Skin of body (tissue), 3 donors: ENCODE measurements at places on chromosomes 2 and 18. TPM values are rescaled to one million over a fixed set of nuclear protein-coding genes. Genes with fewer than 3 reads are reported as not detected.

Gene ANKAR
- 15.9 TPM for total RNA-seq

Gene ANKMY1
- total RNA-seq = 7.6 TPM

DNA sequence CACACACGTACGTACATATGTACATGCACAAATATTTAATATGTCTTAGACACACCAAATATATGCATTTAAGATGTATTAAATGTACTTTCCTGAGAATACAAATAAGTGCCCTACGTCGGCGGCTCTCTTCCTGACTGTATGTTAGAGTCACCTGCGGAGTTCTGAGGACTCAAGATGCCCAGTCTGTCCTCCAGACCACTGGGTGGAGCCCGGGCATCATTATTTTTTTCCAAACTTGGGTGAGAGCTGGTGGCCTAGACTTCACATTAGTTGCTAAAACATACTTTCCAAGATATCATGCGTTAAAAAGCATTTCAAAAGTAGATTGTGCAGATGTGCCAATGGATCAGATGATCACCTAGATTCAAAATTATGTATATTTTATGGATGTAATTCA, 2.9 kb downstream of the IL18R1 start:
- no peak for DNase-seq

Gene ZNF385B
- 0.89 TPM for total RNA-seq

DNA sequence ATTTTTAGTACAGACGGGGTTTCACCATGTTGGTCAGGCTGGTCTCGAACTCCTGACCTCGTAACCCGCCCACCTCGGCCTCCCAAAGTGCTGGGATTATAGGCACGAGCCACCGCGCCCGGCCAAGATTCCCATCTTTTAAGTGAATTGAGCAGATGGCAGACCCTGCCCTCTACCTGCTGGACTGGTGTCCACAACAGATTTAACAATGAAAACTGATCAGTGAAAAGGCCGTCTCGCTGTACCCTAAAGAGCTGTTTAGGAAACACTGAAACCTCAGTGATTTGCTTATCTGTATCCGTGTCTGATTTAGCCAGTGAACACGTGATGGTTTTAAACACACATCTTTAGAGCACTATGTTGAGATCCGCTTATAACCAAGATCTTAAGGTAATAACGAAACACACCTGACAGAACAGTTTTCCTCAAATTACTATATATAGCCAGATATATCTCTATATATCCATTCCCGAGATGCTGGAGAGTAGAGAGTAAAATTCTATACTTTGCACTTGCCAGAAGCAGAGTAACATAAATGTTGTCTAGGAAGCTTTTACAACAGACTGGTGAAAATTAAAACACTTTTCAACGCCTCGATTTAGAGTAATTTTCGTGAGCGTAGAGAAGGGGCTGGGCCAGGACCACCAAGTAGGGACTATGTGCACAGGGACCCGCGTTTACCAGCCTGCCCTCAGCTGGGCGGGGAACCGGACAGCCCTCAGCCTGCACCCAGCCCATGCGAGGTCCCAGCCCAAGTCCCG, 594 bp downstream of the FAM161A start:
- DNase-seq = no peak

GRCh38 chr18:51724790-51725721, 527.6 kb upstream of the MEX3C start:
- DNase-seq = no peak

DNA sequence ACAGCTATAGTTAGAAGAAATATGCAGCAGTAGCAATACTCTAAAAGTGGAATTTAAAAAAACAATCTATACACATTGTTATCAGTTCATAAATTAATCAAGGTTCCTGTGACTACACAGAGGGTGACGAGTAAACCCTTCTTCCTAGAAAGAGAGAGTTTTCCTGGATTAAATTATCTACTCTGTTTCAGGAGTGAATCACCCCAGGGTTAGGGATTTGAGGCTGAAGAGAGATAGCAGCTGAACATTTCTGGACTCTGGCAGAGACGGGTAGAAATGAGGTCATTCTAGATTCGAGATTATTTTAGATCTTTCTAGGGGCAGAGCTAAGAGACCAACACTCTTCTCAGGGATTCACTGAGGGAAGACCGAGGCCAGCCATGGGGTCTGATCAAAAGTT, 38.8 kb upstream of the PMAIP1 start:
- no peak for DNase-seq

GRCh38 chr2:5690718-5691220, 1.4 kb upstream of the SOX11 start:
- DNase-seq = no peak

DNA sequence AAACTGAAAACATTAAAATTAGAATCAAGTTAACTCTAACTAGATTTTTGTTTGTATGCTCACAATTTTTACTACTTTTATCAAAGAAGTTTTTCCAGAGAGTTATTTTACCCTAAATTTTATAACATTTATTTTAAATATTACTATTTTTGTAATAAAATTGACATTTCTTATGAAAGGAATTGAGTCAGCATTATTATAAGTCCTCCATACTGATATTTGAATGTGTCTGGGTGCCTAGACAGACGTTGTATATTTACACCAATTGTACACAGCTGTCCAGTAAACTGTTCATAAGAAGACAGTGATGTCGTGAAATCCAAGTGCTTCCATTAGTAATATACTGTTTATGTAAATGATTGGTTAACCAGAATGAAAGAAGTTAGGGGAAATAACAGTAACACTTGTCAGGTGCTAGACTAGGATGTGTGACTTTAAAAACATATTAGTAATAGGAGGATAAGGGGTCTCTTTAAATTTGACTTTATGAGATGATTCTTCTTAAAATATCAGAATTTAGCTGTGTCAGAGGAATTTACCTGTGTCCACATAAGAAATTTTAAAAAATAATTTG, 73.7 kb downstream of the TANK start:
- DNase-seq = no peak

Gene TMEM163
- 0.59 TPM for total RNA-seq
